ENCODE measurements at places on chromosomes 6 and 20.

DNA sequence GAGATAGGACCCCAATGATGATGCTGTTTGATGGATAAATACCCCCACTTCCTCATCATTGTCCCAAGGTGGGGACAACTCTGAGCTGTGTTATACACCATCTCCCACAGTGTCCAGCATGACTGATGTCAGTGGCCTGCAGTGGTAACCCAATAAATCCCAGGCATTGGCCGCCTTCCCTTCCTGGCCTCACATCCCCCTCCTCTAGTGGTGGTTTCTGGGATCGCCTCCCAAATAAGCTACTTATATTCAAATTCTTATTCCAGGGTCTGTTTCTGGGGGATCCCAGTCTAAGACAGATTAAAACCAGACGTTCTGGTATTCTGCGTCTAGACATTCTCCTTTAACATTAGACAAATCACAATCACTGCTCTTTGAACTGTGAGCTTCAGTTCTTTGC lies 90.6 kb downstream of the SCP2D1 start:
- DNase-seq: no peak

- no peak for DNase-seq
Observed at GRCh38 chr6:21436625-21437024, 156.9 kb upstream of the SOX4 start.

- DNase-seq: no peak
Observed at GRCh38 chr6:42911171-42912021, 4.5 kb upstream of the PTCRA start.

- DNase-seq: no peak
Observed at GRCh38 chr20:48651960-48652359, 175.8 kb downstream of the PREX1 start.

DNA sequence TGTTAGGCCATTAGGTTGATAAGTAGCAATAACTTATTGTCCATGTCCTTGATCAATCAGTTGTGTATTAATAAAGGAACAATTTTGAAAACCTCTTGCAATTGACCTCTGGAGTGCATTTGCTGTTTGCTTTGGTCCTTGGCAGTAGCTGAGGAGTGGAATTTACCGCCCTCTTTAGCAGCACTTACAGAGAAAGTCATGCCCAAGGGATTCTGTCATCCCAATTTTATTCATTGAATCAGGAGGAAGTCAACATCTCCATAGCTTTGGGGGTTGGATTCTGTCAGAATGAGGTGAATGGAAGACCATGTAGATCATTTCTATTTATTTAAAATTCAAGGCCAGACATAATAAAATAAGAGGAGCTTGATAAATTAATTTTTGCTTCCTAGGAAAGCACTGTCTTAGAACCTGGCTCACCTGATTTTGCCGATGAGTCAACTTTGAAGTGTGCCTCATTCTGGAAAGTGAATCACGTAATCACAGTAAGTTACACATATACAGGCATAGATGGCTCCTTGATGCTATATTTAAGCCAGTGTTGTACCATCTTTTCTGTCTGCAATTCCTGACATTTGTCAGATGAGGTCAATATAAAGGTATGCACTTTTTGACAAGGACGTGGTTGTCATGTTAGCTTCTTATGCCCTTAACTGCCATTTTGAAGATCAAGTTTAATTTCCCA lies 128.7 kb upstream of the MLIP start:
- no peak for DNase-seq

GRCh38 chr6:169231790-169232506 lies 21.7 kb downstream of the THBS2 start:
- DNase-seq: no peak

- no peak for DNase-seq
Observed at GRCh38 chr6:36444470-36444869, 1.7 kb downstream of the KCTD20 start.

- no peak for DNase-seq
Observed at GRCh38 chr6:53741034-53741823, 53.6 kb upstream of the LRRC1 start.

- DNase-seq: no peak
Observed at GRCh38 chr6:30940361-30940986, at the start of gene MUCL3. Gene MUCL3, plus strand, starts transcription at chr6:30940973. Its CDS starts 27 bp downstream, at chr6:30941000.

DNA sequence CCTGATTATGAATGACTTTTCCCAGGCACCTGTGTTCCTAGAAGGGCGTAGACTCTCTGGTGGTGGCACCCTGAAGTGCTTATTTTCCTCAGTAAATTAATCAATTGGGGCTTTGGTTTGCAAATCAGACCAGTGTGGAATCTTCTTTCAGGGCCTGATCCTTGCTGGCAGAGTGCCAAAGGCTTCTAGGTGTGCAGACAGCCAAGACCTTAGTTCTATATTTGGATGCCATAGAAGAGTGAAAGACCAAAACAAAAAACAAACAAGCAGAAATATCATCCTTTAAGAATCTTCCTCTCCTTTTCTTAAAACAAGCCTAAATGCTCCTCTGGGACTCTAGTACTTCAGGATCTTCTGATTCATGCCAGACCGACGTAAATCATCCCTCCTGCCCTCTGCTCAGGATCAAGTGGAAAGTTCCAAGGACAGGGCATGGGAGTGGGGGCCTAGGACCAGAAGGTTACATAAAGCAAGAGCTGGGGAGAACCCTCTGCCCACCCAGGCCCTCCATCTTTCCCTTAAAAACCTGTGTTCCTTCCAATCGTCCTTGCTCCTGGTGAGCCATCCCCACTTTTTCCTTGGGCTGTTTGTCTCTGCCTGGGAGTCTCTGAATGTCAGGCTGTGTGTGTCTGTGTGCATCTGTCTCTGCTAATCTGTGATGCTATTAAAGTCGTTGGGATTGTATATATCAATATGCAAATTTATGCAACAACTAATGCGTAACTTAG lies 70.5 kb upstream of the MYLIP start:
- no peak for DNase-seq
